ENCODE measurements at places on chromosomes 4 and X.

- DNase-seq, result no peak
These were observed 156.1 kb downstream of the ZNF330 start for GRCh38 chr4:141376769-141377168.

GRCh38 chr4:154608361-154609252 lies 3.8 kb downstream of the FGG start:
- DNase-seq, result no peak

GRCh38 chr4:99783940-99784339 lies 32.7 kb upstream of the DAPP1 start:
- no peak for DNase-seq

GRCh38 chr4:56768763-56769162 lies 52.7 kb downstream of the SPINK2 start:
- no peak for DNase-seq

DNA sequence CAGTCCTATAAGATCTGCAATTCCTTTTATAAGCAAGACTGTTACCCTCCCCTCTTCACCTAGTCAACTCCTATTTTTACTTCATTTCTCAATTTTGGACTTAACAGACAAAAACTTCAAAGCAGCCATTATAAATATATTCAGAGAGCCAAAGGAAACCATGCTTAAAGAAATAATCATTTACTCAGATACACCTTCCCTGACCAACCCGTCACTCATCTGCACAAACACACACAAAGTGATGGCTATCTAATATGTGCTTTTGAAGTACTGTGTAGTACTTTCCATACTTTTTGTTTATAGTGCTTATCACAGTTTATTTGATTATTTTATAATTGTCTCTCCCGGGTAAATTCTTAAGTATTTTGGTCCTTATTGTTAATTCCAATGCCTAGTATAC lies 117.2 kb downstream of the TBC1D19 start:
- DNase-seq, result no peak

DNA sequence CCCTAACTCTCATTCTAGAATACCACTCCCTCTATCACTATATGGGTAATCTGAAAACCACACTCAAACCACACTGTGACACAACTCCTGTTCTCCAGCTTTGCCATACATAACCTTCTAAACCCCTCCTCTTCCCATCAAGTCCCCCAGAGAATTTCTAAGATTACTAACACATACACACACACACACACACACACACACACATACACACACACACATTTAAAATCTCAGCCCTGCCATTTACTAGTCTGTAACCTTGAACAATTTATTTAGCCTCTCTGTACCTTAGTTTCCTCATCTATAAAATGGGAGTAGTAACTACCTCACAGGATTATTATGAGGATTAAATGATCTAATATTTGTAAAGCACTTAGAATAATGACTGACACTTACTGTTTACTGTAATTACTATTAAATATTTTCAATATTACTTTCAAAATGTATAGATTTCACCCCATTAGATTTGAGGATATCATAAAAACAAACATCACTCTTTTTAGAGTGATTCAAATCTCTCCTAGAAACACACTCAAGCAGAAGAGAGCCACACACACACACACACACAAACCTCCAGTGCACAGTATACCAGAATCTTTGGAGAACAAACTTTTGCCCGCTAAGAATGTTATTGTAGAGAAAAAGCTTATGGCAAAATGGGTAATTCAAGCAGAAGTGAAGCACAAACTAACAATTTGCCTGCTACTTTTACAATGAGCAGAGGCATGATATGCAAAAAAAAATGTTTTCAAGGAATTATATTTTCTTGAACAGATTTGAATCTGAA lies 3.8 kb downstream of the ANKRD50 start:
- no peak for DNase-seq

DNA sequence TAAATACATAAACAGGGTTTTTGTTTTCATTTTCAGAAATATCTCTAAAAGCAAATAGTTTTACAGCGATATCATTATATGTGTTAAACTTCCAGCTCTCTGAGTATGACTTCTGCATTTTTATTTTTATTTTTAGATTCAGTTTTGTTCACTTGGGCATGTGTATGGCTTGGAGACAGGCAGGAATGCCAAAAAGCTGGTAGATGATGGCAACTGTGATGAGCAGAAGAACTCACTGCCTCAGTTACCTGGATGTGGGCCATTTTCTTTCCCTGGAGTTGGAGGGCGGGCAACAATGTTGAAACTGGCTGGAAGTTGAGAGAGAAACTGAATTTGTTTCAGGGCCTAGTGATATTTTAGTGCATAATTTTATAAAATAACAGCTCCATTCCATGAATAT lies 266.4 kb downstream of the ARHGAP24 start:
- DNase-seq, result no peak

DNA sequence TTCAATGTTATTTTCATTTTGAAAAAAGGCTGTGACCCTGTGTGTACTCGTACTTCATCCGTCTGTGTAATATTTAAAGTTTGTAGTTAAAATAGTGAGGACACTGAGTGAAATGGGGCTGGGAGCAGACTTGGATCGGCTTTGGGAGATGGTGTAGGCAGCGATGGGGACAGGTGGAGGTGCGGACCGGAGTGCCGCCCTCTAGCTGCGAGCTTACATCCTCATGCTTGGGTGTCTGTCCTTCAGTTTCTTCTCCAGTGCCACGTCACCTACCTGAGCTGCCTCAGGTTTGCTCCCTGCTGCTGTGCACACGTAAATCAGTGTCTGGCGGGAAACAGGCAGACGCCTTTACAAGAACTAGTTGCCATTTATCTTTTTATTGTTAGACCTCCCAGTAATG lies 146.1 kb downstream of the GPR143 start:
- DNase-seq, result no peak

DNA sequence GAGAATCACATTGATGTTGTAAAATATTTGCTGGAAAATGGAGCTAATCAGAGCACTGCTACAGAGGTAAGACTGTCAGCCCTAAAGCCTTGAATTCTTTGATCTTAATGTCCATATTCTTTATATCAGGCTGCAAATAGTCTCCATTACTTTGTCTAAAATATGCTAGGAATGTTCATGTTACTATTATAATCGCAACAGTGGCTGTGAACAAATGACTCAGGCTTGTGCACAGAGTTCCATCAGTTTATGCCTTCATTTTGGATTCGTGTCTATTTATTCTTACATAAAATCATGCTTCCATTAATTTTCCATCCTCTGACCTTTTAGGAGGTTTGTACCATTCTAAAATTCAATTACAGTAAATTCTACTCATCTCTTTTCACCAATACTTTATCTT lies 182.7 kb downstream of the ANK2 start:
- no peak for DNase-seq

DNA sequence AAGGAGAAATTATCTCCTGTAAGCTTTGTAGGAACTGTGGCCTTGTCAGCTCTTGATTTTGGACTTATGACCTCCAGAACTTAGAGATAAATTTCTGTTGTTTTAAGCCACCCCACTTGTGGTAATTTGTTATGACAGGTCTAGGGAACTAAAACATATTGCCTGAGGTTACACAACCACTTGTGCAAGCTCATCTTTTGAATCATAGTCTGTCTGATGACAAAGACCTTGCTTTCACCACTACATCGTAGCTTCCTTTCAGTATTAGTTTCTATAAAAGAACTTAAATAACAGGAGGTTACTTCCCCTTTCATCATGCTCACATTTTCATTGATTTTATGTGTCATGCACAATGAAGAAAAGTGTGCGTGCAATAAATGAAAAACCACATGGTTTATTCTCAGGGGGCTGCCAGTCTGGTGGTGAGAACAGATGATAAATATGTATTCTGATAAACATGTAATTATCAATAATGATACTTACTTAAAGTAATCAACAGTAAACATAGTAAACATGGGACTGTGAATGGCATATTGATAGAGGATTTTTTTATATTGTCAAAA lies 690.0 kb upstream of the HS3ST1 start:
- DNase-seq, result no peak

DNA sequence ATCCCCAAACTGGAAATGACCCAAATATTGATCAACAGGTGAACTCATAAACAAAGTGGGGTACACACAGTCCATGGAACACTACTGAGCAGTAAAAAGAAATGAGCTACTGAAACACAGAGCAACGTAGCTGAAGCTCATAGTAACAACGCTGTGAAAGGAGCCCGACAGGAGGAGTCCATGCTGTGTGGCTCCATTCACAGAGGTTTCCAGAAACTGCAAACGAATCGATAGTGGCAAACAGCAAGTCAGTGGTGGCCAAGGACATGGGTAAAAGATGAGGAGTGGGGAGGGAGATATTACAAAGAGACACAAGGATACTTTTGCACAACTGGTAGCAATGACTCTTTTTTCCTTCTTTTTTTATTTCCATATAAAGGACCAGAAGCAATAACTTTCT lies 90.4 kb downstream of the HAUS3 start:
- no peak for DNase-seq

DNA sequence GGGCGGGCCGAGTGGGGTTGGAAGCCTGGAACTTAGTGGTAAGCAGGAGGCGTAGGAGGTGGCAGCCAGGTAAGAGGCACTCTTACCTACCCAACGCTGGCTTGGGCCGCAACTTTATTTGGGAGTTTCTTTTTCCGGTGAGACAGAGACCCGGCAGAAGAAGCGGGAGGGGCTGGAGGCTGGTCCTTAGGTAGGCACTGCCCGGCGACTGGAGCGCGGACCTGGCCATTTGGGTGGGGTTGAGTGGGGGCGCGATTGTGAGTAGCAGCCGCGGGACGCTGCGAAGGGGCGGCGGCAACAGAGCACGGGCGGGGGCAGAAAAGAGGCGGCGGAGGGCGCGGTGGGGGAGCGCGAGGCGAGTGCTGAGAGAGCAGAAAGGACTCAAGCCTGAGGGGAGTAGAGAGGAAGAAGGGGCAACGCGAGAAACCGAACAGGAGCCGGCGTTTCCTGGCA lies 334 bp upstream of the POU4F2 start:
- DNase-seq, result no peak

DNA sequence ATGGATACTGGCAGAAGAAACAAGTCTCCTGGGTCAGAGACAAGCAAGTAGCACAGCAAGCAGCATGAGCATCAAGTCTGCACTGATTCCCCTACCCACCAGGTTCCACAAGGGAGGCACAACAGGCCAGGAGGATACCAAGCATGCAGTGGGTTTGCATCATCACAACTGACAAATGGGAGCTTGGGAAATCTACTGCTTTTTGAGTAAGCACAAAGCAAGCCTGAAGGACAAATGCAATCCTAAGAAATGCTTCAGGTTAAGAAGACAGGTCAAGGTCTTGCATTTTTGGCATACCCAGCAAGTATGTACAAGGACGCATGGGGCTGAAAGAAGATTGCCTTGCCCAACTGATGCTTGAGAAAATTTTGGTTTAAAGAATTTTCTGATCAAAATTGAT lies 279.6 kb downstream of the PDGFC start:
- no peak for DNase-seq

DNA sequence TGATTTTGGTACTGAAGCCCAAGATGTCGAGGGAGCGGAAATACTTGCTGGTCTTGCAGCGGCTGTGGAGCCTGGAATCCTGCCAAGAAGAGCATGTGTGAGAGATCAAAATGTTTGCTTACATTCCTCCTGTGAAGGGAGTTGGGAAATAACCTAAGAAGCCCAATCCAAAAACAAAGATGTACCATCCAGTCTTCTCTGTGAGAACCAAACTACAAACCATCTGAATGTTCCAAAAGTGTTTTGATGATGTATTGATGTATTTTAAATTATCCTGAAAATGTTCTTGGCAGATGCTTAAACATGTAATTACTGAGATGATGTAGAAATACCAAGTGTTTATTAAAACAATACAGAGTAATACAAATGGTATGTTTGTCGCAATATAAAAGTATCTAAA lies 10.1 kb upstream of the ADH1A start:
- no peak for DNase-seq

DNA sequence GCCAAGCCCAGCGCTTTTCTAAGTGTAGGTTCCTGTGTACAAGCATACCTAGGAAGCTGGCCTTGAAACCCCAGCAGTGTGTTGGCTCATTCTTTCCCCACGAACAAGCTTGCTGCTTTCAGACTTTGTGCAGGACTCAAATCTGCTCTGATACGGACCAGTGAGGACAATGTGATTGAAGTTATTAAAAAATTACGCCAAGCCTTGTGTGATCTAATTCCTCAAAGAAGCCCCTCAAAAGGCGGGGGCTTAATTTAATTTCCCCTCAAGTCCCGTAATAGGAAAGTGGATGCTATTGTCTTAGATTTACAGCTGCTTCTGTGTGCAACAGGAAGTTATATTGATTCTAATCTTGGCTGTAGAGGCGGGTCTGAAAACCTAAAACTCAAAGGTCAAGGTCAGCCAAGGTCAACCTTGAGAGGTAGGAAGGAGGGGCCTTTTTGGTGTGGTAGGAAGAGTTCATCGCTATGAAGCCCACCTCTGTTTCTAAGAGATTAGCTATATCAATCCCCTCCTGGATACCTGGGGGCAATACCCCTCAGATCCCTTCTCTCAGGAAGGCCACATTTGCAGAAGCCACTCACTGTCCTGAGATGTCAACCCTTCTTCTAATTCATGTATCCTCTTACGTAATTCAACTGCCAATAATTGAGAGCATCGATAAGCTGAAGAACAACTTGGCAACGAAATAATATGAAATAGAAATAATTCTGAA lies 45.1 kb downstream of the TBC1D9 start:
- no peak for DNase-seq
